NCI-H510A (cell line): ENCODE measurements at places on chromosomes 6 and 20.

- no peak for DNase-seq
These were observed 367.7 kb downstream of the ARHGAP18 start for GRCh38 chr6:129342243-129342642.

GRCh38 chr20:63778034-63778752, 38.6 kb downstream of the SLC2A4RG start:
- no peak for DNase-seq

DNA sequence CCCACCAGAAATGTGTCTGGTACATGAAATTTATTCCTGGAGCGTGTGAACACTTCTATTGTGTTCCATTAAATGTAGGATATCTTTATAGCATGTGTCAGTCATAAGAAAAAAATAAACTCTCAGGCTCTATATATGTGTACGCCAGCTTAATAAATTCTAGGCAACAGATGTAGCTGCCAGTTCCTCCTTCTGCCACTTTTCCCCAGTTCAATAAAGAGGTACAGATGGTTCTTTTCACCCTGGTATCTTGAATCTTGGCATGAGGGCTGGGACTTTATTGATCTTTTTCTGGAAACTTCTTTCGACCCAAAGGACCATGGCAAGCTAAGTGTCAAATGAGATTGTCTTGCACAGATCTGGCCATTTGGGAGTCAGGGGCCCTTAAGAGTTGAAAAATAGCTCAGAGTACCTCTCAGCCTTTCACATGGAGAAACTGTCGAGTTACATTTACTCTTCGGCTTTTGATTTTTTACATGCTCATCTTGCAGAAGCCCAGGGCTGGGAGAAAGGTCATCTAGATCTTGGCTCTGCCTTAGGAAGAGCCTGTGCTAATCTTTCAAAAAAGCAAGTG, 240.9 kb downstream of the DOK5 start:
- no peak for DNase-seq

DNA sequence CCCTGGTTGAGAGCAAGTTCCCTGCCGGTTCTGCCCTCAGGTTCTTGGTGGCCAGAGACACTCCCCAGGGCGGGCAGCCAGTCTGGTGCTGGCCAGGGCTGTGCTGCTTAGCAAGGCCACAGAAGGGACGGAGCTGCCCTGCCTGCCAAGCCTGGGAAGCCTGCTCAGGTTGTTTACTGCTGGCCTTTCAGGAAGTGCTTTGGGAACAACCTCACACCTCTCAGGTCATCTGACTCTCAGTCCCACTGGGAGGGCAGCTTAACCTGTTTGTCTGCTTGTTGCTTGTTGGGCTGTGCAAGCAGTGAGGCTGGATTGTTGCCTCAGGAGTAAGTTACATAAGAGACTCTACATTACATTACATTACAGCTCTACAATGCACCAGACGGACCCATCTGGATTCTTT, 75.8 kb upstream of the AFDN start:
- DNase-seq: peak; percentile 81

DNA sequence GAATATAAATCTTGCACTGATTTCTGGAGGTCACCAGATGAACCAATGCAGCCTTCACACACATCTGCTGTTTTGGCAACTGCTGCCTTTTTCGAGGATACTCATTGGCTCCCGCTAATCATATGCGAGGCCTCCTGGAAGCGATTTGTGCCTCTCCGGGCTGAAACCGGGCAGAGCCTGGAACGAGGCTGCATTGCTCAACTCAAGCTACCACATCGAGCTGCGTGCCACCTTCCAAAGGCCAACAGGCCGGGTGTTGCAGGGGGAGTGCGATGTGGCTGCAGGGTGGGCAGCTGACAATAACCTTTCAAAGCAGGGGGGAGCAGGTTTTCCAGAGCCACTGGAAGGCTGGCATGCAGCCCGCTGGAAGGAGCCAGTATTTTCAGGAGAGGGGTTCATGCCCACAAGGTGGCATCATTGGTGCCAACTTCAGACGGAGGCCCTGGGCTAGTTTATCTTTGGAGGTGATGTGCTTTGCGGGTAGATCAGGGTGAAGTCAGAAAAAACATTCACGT, 122.6 kb upstream of the IFNGR1 start:
- no peak for DNase-seq

- DNase-seq: no peak
These were observed 13.4 kb upstream of the MAPRE1 start for GRCh38 chr20:32806356-32806755.

DNA sequence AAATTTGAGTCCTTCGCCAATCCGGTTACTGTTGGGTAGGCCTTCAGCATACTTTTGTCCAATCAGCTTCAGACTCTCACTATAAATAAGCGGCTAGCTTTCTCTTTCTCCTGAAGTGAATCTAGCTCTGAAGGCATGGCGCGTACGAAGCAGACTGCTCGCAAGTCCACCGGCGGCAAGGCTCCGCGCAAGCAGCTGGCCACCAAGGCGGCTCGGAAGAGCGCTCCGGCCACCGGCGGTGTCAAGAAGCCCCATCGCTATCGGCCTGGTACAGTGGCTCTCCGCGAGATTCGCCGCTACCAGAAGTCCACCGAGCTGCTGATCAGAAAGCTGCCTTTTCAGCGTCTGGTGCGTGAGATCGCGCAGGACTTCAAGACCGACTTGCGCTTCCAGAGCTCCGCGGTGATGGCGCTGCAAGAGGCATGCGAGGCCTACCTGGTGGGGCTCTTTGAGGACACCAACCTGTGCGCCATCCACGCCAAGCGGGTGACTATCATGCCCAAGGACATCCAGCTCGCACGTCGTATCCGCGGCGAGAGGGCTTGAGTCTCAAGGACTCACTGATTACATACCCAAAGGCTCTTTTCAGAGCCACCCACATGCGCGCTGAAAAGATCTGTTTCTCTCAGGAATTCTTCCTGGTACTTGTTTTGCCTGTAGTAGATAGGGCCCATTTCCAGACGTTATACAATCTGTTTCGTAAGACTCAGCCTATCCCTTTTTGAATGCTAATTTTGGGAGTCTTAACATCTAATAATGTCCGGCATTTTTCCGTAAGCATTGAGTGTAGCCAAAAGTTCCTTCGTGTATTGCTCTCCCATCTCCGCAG, 102.0 kb downstream of the OR2B2 start:
- DNase-seq: peak; percentile 68
